ENCODE measurements at places on chromosomes 4 and X.

DNA sequence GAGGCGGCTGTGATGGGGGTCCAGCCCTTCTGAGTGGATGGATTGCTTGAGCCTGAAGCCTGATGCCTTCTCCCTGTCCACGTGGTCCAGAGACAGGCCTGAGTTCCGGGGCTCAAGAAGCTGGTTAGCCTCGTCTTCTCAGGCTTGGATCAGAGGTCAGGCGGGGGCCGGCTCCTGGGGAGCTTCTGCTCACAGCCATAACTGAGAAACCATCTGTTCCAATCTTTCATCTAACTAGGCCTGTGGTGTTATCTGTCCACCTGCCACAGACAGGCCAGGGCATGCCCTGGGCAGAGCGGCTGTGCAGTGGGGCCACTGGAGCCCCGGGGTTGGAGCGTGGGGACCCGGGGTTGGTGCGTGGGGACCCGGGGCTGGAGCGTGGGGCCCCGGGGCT, 63.1 kb downstream of the SORCS2 start:
- no peak for DNase-seq
- peaks cover under 1% of the 10 kb centered on the region for H3K27me3 ChIP-seq
- H3K36me3 ChIP-seq = no peaks in the 10 kb centered on the region

DNA sequence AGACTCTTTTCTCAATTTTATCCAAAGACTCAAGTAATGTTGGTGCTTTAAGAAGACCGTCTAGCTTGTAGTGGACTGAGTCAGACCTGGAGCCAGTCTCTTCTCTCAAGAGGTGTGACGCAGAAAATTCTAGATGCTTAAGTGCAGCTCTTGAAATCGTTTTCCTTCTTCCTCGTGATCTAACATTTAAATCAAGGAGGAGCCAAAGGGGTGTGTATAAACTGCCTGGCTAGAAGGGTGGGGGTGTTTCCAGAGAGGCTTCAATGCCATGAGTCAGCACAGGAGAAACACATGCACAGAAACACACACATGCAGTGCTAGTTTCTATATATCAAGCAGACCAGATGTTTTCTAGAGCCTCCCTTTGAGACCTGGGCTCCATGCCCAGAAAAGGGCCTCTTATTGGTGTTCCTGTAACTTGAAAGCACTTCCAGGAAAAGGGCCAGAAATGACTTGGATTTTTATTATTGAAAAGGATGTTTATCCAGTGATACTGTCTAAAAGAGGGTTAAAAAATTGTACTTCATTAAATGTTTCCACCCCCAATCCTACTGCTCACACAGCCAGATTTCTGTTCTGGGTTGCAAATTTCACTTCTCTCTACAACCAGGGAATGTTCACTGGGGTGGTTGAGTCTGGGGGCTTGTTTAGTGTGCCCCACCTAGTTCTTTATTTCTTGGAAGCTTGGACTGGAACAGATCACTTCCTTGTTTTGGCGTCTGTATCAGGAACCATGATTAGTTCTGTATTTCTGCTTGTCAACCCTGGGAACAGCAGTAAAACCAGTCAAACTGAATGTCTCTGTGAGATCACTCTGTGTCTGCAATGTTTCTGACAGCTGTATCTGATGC, at the start of gene CLIC2:
Gene CLIC2 (minus strand): TSS at position 129 of the 851 bp plus-strand sequence. CDS start 187 bp downstream, outside the sequence.
- H3K36me3 ChIP-seq = no peaks in the 10 kb centered on the region
- peak; percentile 63 for DNase-seq
- no peaks in the 10 kb centered on the region for H3K4me1 ChIP-seq
- H3K27me3 ChIP-seq = no peaks in the 10 kb centered on the region
- no peak within 1 kb of the TSS for H3K27ac ChIP-seq
- H3K4me3 ChIP-seq = no peak within 1 kb of the TSS

DNA sequence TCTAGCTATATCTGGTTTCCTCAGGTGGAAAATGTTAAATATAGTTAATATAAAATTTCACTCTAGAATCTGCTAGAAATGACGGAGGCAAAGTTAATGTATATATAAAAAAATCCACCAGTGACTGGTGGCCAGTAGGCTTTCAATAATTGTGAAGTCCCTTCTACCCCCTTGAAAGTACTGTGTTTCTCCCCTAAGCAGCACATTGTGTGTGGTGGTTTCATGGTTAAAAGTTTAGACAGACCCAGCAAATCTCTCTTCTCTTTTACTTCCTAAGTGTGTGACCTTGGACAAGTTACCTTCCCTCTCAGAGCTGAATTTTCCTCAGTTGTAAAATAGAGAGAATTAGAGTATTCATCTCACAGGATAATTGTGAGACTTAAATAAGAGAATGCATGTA, 600 bp upstream of the HEPH start:
- no peak for DNase-seq
- H3K27ac ChIP-seq = no peak overlapping the region
- H3K36me3 ChIP-seq = no peaks in the 10 kb centered on the region

GRCh38 chr4:123786920-123787319, 390.3 kb downstream of the SPRY1 start:
- no peaks in the 10 kb centered on the region for H3K36me3 ChIP-seq
- H3K27me3 ChIP-seq = no peaks in the 10 kb centered on the region
- no peaks in the 10 kb centered on the region for H3K4me1 ChIP-seq
- DNase-seq = no peak

GRCh38 chr4:86946868-86947500, 12.2 kb downstream of the AFF1 start:
- no peaks in the 10 kb centered on the region for H3K36me3 ChIP-seq
- no peaks in the 10 kb centered on the region for H3K27me3 ChIP-seq
- no peak overlapping the region for H3K27ac ChIP-seq

DNA sequence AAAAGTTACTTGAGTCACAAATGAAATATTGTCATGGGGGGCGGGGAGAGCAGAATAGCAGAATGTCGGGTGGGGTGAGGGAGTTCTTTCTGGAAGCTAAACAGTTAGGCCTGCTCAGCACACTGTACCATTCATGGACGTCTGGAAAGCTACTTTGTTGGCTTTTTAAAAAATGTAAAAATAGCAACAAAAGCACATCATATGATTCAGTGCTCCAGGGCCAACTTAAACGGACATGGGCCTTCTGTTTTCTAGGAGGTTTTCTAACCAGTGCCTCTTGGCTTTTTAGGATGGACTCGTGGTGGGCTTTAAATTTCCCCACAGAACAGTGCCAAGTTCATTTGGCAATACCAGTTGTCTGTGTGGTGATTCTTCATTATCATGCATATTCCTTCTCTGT, 57.4 kb upstream of the CLCN4 start:
- no peaks in the 10 kb centered on the region for H3K27me3 ChIP-seq
- H3K4me3 ChIP-seq = no peak overlapping the region
- no peak overlapping the region for H3K27ac ChIP-seq

DNA sequence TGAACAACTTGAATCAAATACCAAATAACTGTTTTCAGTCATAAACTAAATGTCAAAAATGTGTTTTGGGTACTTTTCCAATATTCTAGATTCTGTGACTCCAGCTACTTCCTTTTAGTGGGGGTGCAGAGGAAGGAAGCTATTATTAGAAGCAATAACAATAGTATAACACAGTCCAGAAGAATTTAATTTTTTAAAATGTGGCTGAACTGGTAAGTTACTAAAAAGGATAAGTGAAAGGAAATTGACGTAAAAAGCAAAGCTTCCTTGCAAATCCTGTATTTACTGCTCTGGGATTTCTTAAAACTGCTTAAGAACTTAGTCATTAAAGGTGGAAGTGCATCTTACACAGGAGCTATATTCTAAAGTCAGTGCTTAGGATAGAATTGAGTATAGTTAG, 53.2 kb downstream of the MOSPD2 start:
- H3K4me1 ChIP-seq = no peaks in the 10 kb centered on the region
- H3K4me3 ChIP-seq = no peak overlapping the region
- no peak for DNase-seq
- H3K27me3 ChIP-seq = no peaks in the 10 kb centered on the region

- DNase-seq = no peak
- H3K27me3 ChIP-seq = no peaks in the 10 kb centered on the region
- no peaks in the 10 kb centered on the region for H3K36me3 ChIP-seq
Observed at GRCh38 chrX:16526003-16526402, 124.0 kb upstream of the S100G start.

- no peak overlapping the region for H3K27ac ChIP-seq
- H3K27me3 ChIP-seq = no peaks in the 10 kb centered on the region
- no peak for DNase-seq
- H3K4me1 ChIP-seq = no peaks in the 10 kb centered on the region
- no peaks in the 10 kb centered on the region for H3K36me3 ChIP-seq
Observed at GRCh38 chr4:29734343-29735213, 985.6 kb upstream of the PCDH7 start.

GRCh38 chrX:106249706-106250379, 81.7 kb downstream of the PWWP3B start:
- H3K36me3 ChIP-seq = no peaks in the 10 kb centered on the region
- no peaks in the 10 kb centered on the region for H3K4me1 ChIP-seq
- no peak overlapping the region for H3K27ac ChIP-seq
- no peak overlapping the region for H3K4me3 ChIP-seq
